ENCODE measurements at places on chromosomes 1 and 21.

GRCh38 chr21:33075596-33076195 lies 5.8 kb downstream of the OLIG1 start:
- no peak for DNase-seq

DNA sequence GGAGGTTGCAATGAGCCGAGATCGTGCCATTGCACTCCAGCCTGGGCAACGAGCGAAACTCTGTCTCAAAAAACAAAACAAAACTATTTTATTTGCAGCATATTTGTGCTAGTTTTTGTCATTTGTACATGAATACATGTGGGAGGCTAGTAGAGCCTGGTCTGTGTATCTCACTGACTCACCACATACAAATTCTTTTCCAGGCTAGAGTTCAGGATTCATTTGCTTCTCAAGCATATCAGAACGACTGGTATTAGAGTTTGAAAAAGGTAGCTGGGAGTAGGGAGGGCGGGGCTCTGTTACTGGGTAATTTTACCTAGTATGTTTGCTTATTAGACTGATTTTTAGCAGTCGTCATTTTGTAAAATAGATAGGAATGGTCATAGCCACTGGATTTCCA lies 4.5 kb upstream of the TOR3A start:
- DNase-seq: no peak

GRCh38 chr1:13443335-13443979 lies 33.2 kb downstream of the PRAMEF20 start:
- no peak for DNase-seq

DNA sequence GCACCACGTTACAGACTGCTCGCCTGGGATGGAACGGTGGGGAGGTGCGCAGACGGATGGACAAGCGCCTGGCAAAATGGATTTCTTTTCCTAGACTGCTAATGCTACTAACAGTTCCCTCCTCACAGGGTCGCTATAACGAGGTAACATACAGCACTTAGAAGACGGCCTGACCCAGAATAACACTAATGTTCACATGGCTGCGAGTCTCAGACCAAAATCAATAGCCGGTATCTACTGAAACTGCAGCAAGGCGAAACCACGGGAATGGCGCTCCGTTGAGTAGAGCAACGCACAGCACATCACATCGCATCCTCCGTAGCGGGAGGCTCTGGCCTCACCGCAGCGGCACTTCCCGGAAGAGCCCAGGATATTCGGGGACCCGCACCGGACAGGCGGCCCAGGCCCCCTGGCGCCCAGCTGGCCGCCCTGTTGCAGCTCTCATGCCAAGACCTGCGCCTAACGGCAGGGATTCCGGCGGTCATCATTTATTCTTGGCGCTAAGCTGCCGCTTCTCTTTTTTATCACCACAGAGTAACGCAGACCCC lies 46.6 kb downstream of the VPS26C start:
- no peak for DNase-seq
